Mucosa of descending colon (tissue), 3 donors: ENCODE measurements at places on chromosomes 11 and 22. TPM values are rescaled to one million over a fixed set of nuclear protein-coding genes. Genes with fewer than 3 reads are reported as not detected.

Gene SLC29A2
- total RNA-seq = 14.9 TPM

Gene GAB4
- not detected for total RNA-seq

Gene APOA4
- total RNA-seq = not detected

Gene TRIM44
- 83.6 TPM for total RNA-seq

Gene ART1
- not detected for total RNA-seq

- DNase-seq = no peak
These were observed 3.6 kb upstream of the ZDHHC8 start for GRCh38 chr22:20127869-20128618.

- DNase-seq = no peak
These were observed 11.3 kb upstream of the MS4A7 start for GRCh38 chr11:60367009-60367408.

DNA sequence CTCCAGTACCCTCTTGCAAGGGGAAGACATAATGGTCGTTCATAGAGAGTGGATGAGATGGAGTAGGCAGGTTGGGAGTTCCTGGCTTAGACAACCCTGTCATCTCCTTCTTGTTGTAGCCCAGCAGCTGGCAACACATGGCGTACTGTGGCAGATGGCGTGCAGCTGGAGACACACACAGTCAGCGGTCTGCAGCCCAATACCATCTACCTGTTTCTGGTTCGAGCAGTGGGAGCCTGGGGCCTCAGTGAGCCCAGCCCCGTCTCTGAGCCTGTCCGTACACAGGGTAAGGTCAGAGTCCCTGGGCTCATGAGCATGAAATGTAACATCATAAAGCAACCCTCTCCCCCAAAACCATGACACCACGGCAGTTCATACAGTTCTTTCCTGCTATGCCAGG, 8.7 kb downstream of the ROBO3 start:
- DNase-seq = no peak

DNA sequence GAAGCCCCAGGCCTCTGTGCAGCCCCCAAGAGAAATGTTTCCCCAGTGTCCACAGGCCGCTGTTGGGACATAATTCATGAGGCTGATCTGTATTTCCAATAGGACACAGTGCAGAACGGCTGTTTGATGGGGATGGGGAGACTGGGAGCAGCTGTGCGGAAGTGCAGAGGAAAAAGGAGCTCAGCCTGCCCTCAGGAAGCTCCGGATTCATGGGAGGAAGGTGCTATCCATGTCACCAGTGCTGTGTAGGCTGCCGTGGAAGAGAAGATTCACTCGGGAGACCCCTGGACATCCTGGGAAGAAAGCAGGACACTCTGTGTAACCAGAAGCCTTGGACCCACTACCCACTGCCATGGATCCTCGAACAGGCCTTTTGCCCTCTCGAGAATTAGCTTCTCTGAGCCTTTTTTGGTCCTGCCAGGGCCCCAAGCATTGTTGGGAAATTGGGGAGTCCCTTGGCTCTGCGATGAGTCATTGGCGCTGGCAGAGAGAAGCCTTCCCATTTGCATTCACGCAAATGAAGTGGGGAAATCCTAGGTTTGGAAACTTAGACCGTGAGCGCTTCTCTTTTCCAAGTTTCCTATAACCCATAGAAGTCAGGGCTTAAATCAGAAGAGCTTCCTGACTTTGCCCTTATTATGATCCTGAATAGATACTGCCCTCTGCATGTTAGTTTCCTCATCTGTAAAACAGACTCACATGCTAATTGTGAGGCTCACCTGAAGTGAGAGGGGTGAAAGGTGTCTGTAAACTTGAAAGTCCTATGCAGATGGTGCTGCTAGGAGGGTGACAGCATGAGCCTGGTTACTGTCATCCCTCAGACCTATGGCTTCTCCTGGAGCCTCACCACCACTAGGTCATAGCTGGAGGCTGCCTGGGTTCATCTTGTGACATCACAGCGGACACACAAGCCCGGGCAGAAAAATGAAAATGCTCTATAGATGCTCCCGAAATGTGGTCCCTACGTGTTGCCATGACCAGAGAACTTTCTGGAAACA, 229.2 kb upstream of the B3GAT1 start:
- no peak for DNase-seq

DNA sequence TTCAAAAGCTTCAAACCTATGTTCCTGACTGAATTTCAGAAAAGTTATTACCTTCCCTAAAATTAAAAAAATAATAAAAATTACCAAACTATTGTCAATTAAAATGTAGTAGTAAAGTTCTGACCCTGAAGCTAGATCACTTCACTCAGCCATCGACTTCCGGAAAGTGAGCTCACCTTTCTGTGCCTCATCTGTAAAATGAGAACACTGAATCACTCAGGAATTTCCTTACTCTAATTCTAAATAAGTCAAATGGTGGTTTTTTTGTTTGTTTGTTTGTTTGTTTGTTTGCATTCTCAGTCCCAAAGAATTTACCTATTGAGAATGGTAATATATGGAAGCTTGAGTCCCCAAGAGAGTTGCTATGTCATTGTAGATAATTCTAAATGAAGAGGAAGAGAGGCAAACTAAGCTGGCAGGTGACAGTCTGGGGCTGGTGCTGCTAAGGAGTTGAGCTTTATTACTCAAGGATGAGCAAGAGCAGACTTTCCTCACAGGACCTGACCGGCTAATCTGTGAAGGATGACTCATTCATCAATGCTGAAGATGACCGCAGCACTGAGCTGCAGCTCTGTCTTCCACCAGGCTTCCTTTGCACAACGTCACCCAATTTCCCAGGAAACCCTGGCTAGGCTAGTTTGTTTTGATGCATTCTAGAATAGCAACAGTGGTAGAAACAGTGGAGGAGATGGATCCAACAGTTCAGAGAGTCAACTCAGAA, 248.8 kb downstream of the RAB38 start:
- no peak for DNase-seq

DNA sequence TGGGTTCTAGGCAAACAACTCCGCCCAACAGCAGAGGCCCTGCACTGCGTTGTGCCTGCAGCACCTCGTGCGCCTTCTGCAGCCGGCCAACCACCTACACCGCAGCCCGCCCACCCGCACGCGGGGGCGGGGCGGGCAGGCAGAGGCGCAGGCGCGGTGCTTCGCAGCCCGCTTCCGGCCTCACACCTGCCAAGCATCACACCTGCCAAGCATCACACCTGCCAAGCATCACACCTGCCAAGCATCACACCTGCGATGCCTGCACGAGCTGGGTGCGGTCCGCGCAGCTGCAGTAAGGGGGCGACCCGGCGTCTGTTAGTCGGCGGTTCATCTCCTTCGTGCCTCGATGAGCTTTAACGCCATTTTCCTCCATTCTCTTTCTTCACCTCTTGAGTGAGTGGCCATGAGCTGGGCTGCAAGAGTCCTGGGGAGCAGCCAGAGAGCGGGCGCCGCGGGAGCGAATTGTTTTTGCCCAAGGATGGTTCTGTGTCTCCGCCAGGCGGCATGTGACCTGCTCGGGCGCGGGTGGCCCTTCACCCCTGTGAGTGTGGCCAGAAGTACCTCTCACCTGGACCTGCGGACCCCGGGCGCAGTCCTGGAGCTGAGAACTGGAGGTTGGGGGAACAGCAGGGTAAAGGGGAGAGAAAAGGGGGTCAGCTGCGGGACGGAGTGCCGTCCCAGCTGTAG, at the start of gene LDHAL6A:
TSS of gene LDHAL6A (plus strand) at position 171 of the 687 bp plus-strand sequence. CDS start 825 bp downstream, outside the sequence.
- no peak for DNase-seq

DNA sequence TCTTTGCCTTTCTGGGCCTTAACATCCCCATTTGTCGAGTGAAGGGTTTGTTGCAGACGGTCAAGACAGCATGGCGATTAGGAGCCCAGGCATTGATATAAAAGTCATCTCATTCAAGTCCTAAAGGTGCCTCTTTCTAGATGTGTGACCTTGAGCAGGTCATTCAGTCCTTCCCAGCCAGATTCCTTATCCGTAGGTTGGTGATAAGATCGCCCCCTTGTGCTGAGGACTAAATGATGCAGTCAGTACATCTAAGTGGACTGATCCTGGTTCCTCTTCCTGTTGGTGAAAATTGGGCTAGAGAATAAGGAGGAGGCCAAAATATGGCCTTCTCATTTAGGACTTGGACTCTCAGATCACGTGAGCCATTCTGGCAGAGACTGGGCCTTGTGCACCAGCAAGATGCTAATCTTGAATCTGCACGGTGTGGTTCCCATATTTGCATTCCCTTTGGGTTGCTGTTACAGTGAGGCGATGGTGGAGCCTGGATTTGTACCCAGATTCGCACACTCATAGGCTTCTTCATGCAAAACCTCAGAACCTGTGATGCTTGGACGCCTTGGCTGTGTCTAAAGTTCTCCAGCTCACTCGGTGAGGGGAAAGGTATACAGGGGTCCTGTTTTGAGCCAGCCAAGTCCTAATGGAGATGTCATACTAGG, 156.8 kb downstream of the MYO18B start:
- DNase-seq = no peak

- DNase-seq = peak; percentile 86
These were observed 41.8 kb downstream of the TST start for GRCh38 chr22:36977401-36977861.

DNA sequence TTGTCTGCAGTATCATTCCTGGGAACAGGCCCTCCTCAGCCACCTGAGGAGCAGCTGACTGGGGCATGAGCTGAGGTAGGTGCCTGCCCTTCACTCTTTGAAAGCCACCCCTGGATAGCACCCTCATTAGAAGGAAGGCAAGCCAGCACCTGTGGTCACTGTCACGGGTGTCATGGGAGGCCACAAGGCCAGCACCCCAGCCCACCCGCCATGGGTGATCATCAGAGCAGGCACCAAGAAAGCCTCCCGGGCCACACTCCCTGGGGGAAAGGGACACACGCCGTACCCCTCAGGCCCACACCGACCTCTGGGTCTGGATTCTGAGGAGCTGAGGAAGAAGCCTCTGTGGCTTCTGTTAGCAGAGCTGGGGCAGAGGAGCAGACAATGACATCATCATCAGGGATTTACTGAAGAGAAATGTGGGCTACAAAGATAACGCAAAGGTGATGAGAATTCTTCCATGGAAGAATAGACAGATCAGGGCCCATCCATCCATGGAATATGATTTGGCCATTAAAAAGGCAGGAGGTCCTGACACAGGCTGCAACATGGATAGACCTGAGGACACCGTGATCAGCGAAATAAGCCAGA, 16.7 kb upstream of the NAP1L4 start:
- DNase-seq = peak; percentile 10

DNA sequence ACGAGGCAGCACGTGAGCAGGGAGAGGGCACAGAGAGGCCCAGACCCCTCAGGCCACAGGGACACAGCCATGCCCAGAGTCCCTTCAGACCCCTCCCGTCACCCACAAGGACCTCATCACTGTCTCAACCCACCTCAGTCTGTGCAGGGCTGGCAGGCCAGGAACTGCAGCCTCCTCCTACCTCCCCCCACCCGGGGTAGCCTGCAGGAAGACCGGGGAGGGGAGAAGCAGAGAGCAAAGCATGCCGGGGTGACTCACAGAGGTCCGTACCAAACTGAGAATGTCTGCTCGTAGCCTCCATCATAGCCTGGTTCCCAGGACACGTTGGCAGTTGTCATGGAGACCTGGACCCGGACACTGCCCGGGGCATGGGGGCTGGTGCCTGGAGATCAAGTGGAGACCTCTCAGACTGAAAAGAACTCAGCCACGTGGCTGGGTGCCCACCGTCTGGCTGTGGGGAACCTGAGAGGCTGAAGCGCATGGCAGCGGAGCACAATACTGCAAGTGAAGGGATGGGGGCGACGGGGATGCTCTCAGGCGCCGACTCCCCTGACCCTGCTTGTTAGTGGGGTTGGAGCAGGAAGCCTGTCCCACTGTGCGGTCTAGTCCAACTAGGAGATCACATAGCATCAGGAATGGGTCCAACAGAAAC, 27.2 kb downstream of the IGSF9B start:
- no peak for DNase-seq

GRCh38 chr22:45888221-45889092, 88.5 kb downstream of the WNT7B start:
- peak; percentile 31 for DNase-seq

GRCh38 chr11:78346799-78347198, 70.8 kb downstream of the GAB2 start:
- no peak for DNase-seq

DNA sequence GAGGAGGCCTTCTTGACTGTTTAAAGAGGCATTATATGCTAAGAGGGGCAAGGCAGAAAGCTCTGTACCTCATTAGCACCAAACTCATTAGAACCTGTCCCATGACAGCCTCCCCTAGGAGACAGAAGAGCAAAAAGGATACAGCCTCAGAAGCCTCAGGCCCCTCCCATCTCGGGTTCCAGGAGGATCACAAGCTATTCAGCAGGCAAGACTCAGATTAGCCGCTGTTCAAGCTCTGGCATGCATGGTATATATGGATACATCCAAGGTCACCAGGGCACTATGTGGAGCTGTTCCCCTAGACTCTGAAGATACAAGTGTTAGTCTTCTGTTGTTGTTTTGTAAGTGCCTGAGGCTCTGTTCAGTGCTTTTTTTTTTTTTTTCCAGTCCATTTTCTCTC, 32.1 kb downstream of the ATXN10 start:
- no peak for DNase-seq

- DNase-seq = no peak
These were observed 1045.8 kb downstream of the TBC1D22A start for GRCh38 chr22:47808236-47808635.

DNA sequence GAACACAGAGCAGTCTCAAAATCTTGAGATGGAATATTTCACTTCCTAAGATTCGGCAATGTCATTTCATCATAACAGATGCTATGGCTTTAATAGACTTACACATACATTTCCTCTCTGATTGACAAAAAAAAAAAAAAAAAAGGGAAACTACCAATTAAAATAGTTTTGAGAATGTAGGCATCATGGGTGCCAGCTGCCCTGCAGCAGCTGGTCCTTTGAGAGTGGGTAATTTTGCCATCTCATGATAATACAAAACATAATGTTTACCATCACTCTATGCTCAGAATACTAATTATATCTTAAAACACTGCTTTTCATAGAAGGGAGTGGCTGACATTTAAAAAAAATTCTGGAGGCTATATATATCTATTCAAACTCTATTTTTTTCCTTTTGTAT, 775.6 kb upstream of the CCDC90B start:
- no peak for DNase-seq

GRCh38 chr22:48867891-48868290, 959.8 kb downstream of the BRD1 start:
- peak; percentile 27 for DNase-seq

DNA sequence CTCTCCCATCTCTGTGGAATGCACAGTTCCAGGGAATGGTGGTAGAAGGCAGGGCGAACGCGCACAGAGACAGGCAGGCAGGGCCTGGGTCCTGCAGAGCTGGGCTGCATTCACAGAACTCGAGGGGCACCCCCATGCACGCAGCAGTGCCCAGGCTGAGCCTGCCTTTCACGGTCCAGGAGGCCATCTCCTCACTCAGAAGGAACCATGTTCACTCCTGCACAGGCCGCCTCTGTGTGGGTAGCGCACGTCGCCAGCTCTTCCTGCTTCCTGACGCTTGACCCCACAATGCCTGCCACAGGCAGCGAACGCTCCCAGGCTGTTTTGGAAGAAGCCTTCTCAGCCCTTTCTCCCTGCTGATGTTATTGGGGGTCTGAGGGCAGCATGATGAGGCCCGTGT, 98.8 kb upstream of the BID start:
- DNase-seq = no peak

- DNase-seq = no peak
These were observed 44.7 kb downstream of the CSTF3 start for GRCh38 chr11:33116535-33116934.

GRCh38 chr11:66616379-66617154, at the start of gene RBM14:
TSS of gene RBM14 (plus strand) at chr11:66616630. CDS start at chr11:66616721, 91 bp downstream.
- peak; percentile 98 for DNase-seq
